SJSA1 (cell line): ENCODE measurements at places on chromosomes 6 and 20.
A peak's percentile ranks its signal among the peaks of the same experiment; 100 is the strongest.

DNA sequence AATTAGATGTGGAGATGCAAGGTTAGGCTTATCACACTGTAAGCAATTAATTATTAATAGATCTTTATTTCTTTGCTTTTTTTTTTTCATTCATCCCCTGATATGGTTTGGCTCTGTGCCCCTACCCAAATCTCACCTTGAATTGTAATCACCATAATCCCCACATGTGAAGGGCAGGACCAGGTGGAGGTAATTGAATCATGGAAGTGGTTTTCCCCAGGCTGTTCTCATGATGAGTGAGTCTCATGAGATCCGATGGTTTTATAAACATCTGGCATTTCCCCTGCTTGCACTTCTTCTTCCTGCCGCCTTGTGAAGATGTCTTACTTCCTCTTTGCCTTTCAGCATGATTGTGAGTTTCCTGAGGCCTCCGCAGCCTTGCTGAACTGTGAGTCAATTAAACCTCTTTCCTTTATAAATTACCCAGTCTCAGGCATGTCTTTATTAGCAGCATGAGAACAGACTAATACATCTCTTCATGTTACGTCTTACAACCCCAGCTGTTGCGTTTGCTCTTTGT lies 333.8 kb downstream of the CDH26 start:
- DNase-seq, result no peak

DNA sequence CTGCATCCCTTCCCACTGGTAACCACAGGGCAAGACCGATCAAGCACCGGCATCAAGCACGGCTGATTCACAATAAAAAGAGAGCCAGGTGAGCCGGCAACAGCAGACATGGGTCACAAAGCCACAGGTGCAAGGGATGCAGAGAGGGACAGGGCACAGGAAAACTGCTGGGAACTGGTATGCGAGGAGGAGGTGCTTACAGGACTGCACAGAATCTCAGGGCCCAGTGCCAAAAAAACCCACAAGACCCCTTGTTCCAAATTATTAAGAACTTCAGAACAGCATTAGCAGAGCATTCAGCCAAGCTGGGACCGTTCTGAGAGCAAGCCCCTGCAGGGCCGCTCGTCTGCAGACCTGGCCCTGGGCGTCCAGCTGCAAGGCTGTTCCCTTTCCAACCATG lies 35.4 kb downstream of the BFSP1 start:
- DNase-seq, result peak; percentile 16

DNA sequence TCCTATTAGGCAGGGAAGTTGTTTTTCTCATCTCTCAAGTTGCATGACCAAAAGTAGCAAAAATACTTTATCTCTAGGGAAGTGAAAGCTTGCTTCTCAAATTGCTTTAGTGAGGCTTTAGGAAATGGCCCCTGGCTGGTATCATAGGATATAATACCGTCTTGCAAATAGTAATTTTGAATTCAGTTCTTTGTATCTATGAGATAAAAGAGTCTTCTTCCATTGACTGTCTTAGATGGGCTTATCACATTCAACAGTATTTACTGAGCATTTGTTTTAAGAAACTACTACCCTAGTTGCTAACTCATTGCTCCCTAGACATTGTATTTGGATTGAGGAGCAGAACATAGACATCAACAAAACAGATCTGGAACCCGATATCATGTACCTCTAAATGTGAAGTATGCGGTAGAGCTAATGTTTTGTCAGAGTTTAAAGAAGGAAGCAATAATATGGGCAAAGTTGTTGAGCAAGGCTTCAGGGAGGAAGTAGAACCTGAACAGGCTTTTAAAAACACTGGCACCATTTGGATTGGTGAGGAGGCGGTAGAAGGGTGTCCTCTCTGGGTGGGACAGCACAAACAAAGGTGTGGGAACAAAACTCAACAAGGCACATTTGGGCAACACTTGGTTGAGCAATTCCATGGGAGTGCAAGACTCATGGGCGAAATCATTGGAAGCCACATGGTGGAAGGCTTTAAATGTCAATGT lies 101.5 kb downstream of the SGK1 start:
- no peak for DNase-seq

DNA sequence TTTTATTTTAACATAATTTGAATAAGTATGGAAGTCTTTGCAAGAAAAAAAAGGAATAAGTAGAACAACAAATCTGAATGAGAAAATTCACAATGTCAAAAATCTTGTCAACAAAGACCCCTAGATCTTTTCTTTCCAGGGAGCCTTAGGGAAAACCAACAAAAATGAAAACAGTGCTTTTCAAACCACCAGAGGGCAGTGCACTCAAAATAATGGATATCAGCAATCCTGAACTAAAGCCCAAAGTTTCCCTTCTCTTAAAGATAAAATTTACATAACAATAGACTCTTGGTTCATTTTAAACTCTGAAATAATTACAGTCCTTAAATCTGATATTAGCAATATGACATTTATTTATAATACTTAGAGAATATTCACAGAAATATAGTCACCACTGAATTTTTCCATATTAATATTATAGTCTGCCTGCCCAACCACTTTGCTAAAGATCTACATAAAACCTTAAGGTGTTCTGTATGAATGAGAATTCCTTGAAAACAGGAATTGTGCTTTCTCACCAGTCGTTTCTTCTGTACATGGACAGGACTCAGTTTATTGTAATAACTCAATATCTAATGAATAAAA lies 105.3 kb upstream of the BMP5 start:
- no peak for DNase-seq

- no peak for DNase-seq
These were observed 70.0 kb downstream of the CEBPB start for GRCh38 chr20:50260479-50261221.

- DNase-seq, result no peak
These were observed 40.4 kb downstream of the IRF4 start for GRCh38 chr6:431986-432385.
